ENCODE measurements at places on chromosomes 1 and 21.

GRCh38 chr1:164660412-164660772 is 101.4 kb downstream of the PBX1 start:
- no peak for DNase-seq

GRCh38 chr1:100532645-100533044 is 5.3 kb upstream of the GPR88 start:
- no peak for DNase-seq

- no peak for DNase-seq
These were observed 46.3 kb downstream of the XCL2 start for GRCh38 chr1:168497376-168497950.

DNA sequence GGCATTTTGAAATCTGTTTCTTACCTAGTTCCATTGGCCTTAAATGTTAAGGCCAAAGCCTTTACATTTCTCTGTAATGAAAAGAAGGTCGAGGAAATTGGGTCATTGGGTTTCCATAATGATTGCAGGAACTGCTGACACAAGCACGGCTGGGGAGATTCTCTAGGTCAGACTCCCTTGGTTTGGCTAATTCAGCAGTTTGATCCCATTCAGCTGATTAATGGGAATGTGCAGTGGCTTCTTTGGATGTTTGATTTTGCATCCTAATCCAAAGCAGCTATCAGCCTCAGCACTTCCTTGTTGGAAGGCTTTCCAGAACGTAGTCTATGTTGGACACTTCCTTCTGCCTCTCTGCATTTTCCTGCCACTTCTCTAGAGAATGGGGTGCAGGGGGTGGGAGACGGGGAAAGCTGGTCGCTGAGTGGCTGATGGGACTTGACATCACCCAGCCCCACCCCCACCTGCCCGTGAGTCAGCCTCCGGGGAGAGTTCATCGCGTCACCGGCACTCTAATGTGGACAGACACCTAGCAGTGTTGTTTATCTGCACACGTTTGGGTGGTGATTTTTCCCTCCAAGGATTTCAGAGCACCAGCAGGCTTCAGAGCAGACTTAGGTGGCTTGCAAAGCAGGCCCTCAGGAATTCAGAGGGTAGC is 5.4 kb downstream of the PSEN2 start:
- peak; percentile 58 for DNase-seq

DNA sequence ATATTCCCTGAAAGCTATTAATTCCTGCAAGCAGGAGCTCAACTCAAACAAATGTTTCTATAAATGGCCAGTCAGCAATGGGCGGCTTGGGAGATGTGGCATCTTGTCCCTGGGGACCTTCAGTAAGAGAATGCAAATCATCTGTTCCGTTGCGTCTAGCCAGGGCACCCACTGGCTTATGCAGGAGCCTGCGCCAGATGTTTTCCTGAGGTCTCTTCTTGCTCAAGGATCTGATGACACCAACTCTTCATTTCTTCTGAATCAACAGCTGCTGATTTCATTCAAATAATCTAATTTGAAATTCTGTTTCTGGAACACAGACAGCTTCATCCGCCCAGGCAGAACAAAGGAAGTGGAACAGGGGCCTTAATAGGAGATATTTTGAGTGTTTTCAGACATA is 70.0 kb upstream of the AJAP1 start:
- peak; percentile 91 for DNase-seq

DNA sequence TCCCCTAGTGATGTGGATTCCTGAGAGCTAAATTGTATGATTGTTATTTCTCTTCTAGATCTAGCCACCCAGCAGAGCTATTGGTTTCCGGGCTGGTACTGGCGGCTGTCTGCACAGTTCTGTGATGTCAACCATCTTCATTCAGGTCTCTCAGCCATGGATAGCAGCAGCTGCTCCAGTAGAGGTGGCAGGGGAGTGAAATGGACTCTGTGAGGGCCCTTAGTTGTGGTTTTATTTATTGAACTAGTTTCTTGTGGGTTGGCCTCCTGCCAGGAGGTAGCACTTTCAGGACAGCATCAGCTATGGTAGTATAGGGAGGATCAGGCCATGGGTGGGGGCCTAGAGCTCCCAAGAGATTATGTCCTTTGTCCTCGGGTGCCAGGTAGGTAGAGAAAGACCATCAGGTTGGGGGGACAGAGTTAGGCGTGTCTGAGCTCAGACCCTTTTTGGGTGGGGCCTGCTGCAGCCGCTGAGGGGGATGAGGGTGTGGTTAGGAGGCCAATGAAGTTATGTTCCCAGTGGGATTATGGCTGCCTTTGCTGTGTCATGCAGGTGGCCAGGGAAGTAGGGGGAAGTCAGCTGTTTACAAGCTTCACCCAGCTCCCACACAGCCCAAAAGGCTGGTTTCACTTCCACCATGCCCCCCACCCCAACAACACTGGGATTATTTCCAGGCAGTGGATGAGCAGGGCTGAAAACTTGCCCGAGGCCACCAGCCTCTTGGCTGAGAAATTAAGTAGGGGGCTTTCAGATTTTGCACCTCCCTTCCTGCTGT is 55.1 kb upstream of the RGS4 start:
- peak; percentile 11 for DNase-seq

DNA sequence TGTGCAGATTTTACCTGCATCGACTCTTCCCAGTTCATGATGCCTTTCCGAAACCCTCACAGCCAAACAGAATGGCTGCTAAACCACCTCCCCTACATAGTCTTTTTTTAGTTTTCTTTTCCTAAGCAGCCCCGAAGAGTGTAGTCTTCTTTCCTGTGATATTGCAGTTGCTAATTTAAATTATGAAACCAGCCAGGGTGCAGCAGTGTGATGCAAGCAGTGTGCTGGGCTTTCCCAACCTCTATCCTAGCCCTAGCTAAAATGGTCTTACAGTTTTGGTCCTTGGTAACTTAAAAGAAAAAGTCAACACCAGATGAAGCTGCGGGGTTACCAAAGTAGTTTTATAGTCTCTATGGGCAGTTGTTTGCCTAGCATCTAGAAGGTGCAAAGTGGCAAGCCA is 82.0 kb upstream of the GCLM start:
- DNase-seq = no peak

DNA sequence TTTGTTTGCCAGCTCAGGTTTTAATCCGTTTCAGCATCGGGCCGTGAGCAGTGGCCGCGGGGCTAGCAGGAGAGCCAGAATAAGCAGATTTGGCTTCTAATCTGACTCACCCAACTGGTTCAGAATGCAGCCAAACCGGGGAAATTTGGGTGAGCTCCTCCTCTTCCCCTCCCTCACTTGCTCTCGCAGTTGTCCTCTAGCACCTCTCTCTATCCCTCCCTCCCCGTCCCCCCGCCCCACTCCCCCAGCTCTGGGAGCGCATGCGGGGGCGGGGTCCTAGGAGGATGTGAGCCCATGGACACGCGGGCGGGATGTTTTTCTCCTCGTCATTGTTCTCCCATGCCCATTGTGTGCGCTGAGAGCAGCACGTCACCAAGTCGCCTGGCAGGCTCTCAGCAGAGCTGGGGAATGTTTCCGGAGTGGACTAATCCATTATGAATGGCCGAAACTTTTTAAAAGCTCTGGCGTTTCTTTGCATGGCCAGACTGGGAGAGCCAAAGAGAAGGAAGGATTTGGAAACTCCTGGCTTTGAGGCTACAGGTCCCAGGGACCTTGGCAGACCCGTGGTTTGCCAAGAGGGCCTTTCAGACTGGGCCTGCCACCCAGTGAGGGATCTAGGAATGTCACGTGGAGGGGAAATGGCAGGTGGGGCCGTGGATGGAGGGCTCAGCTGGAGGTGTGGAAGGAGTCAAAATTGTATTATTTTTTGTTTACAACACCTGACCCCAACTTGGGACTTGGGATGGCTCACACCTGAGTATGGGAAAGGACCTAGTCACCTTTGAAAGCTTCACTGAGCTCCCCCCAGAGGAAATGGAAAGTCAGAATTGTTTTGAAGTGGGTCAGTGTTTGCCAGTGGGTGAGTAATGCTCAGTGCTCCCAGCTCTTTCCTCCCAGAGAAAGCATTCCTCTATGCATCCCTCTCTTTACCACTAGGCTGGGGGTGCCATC is 39.2 kb downstream of the CDK18 start:
- DNase-seq = peak; percentile 91

DNA sequence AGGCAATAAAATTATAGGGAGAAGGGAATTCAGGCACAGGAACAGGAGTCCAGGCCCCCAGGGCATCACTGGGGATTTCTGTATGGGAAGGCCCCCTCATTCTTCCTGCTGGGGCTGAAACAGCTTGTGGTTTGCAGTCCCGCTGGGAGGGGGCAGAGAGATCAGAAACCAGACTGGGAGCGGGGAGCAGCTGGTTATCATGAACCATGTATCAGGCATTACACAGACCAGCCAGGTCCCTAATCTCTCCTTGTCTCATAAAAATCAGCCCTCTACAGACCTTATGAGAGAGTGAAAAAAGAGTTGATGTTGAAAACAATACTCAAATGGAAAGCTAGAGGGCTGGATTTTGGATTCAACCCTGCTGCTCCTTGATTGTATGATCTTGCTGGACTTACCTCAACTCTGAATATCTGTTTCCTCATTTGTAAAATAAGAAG is 93.4 kb upstream of the F3 start:
- peak; percentile 58 for DNase-seq

GRCh38 chr1:67579623-67580394 is 105.2 kb upstream of the GADD45A start:
- no peak for DNase-seq

- DNase-seq = no peak
These were observed 9.9 kb upstream of the CCT8 start for GRCh38 chr21:29083306-29083705.

DNA sequence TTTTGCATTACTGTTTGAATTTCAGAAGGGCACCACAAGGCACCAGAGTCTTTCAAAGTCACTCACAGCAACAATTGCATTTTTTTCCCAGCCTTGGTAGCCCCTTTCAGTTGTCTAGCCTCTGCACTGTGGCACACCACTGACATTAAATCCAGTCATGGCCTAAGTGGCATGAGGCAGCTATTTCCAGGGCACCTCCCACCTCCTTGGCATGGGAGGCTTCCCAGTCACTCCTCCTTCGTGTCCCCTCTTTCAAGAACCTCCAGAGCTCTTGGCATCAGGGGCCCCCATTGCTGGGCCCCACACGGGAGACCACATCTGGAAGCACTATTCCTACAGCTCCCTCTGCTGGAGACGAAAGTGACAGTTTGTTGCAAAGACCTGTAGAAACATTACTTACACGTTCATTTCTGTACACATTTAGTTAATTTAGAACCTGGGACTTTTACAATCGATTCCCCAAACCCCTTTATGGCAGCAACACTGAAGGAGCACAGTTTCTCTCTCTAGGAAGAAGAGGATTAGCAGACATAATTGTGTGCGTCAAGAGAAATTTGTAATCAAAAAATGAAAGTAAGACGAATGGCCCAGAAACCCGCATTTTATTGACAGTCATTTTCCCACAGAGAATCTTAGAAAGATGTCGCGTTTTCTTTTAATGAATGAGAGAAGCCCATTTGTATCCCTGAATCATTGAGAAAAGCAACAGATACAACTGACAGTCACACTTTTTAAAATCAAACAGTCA is 5.7 kb upstream of the CHD5 start:
- DNase-seq = peak; percentile 65

DNA sequence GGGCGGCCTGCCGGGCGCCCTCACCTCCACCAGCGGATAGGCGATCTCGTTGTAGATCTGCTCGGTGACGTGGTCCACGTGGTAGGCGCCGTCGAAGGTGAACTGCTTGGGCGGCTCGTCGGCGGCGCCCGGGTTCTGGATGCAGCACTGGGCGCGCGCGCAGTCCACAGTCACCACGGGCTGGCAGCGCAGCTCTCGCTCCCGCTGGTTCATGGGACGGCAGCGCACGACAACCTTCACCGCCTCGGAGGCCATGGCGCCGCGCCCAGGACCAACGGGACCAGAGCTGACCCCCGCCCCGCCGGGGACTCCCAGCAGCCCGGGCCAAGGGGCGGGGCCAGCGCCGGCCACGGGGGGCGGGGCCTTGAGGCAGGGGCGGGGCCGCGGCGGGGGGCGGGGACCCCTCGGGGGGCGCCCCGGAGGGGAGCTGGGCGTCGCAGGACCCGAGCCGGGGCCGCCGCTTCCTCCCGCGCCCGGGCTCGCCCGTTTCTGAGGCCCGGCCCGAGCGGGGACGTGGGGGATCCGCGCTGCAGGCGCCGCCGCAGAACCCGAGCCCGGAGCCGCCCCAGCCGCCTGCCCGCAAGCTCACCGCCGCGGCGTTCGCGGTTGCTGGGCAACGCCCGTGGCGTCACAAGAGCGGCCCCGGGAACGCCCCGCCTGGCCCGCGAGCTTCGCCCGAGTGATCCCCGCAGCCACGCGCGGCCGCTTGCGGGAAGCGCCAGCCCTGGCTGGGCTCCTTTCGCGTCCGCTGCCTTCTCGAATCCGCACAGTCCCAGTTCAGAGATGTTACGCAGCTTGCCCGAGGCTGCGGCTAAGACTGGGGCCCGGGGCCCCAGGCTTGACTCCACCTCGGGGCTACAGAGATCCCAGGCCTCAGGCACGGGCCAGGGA is at the start of gene KIF17:
Gene KIF17, minus strand, starts transcription at position 556 of the 891 bp plus-strand sequence. Its CDS starts 301 bp downstream, at position 255.
- peak; percentile 80 for DNase-seq
